NCI-H187 (cell line): ENCODE measurements at places on chromosomes 2 and 18.
A peak's percentile ranks its signal among the peaks of the same experiment; 100 is the strongest.

DNA sequence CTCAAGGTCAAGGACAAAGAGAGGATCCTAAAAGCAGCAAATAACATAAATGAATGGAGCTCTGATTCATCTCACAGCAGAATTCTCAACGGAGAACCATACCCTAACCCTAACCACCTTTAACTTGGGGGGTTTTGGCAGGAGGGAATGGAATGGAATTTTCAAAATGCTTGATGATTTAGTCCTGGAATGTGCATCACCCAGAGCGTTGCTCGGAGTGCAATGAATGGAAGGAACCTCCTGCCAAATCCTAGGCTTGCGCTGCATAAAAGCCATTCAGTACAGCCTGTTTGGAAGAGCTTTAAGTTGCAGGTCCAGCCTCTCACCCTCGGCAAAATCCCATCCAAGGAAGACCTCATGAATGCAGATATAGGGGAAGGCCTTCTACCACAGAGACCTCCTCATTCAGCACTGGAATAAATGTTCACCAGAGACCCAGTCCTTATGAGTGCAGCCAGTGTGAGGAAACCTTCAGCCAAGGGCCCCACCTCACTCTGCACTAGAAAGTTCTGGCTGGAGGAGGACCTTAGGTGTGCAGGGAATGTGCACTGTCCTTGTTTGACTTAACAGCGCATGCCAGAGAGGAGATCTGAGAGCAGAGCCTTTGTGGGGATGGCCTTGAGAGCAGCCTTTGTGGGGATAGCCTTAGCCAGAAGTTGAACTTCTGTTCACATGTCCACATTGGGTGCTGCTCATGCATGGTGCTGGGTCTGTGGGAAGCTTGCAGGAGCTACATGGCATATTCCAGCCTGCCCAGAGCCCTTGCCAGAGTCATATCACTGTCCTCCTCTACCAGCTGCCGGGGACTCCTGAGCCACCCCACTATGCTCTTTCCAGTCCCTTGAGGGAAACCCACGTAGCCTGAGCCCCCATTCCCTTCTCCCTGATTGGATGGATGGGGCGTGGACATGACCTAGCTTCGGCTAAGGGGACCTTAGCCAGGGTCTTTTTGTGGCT lies 30.5 kb downstream of the ASB1 start:
- no peak for DNase-seq

DNA sequence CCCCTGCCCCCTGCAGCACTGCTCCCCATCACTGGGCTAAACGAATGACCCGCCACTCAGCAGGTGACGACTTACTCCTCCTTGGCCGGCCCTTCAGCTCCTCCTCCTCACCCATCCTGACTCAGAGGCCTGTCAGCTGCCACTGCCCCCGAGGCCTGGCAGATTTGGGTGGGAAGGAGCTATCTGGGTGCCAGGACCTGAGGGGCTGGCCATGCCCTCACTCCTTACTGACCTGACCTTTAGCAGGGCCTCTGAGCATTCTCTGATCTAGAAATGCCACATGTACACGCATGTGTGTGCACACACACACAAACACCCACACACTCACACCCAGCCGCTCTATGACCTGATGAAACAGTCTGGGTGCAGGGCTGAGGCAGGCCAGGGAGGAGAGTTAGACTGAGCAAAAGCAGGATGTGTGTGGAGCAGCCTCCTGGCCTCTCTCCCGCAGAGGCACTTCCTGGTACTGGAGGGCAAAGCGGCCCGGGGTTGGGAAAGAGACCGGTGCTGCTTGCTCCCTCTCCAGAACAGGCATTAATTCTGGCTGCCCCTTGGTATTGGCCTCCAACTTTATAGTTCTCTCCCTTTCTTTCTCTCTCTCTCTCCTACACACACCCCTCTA lies 68.0 kb downstream of the ZFP36L2 start:
- no peak for DNase-seq

DNA sequence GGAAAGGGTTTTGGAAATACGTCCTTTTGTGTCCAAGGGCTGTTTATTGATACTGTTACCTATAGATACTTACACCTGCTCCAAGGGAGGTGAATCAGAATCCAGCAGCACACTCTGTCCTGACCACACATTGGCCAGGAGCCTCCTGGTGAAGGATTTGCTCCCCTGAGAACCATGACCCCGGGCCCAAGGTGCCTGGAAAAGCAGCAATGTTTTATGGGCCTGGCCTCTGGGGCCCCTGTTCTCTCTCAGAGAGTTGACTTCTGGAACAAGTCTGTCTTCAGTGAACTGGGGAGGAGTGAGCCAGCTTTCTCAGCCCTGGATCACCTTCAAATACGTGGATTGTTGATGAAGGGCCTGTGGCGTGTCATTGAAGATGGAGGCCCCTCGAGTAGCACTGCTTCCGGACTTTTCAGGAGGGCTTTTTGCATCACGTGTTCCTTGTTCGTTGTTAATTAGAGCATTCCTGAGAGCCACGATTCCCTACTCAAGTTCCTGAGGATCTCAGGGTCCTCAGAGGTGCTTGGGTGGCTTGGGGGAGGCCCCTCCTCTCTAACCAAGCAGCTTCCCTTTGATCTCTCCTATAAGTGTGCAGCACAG lies 78.5 kb upstream of the RPL31 start:
- no peak for DNase-seq

DNA sequence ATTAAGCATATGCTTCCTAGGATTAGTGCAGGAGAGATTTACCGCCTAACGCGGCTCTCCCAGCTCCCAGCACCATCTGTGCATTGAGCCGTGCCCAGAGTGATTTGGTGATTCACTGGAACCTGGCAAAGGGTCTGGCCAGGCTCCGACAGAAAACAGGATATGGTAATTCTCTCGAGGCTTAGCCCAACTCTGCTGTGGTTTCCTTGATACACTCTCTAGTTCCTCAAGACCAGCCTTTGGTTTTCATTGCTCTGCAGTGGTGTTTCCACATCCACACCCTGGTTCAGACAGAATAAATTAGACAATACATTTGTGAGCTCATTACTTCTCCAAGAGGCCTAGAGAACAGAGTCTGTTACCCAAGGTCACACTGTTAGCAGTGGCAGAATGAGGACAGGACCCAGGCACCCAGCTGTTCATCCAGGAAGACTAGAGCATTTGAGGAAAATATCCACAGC lies 23.0 kb upstream of the SMAD2 start:
- no peak for DNase-seq

- DNase-seq: no peak
Observed at GRCh38 chr2:76008001-76008702, 297.4 kb upstream of the GCFC2 start.

DNA sequence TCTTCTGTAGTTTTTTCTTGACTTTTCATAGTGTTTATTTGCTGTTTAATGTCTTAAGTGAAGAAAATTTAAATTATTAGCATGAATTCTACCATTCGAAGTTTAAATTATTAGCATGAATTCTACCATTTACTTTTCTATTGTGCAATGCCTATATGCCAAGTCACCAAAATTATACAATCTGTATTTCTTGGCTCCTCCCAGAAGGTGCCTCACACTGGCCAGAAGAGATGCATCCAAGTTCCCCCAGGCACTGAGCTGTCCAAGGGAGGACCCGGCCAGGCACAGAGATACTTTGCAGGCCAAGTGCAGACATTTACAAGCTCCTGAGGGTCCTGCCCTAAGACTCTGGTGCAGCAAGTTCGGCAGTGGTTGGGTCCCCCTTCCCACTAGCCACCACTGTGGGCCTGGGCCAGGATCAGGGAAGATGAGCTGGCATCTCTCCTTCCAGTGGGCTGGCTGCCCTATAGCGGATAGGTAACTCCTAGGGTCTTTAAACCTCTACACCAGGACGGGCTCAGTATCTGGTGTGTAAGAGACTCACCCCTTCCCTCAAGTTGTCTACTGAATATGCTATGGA lies 31.3 kb downstream of the TMEM247 start:
- no peak for DNase-seq

DNA sequence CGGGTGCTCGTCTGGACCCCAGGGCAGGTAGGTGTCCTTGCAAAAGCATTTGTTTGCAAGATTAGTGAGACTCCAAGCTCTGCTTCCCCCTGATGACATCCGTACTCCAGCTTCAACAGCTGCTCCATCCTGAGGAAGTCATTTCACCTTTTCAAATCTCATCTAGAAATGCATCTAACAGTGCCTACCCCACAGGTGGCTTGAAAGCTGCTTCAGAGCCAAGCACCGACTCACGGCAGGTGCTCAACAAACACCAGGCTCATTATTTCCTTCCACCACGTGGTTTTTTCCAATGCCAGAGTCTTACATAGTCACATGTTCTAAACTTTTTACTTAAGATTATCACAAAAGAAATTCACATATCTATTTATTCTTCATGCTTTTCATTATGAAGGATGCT lies 31.9 kb downstream of the CNGA3 start:
- DNase-seq: no peak

GRCh38 chr18:37483221-37483971 lies 82.2 kb downstream of the CELF4 start:
- no peak for DNase-seq

DNA sequence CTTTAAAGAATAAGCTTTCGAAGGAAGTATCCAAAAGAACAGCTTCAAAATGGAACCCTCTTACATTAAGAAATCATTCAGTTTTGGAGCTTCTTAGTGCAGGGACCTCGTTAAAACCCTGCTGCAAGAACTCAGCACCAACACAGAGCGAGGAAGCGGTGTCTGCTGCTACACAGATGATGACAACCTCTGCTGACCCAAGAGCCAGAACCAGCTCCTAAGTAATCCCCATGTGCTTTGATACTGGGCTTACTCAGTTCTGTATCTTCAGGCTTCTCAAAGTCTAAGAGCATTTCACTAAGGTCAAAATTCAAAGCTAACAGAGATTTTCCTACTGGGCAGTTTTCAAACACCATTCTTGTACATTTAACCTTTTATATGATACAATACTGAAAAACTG lies 194.6 kb downstream of the STK39 start:
- DNase-seq: no peak

- no peak for DNase-seq
Observed at GRCh38 chr2:204024503-204024902, 87.9 kb downstream of the ICOS start.

- no peak for DNase-seq
Observed at GRCh38 chr18:79904357-79905147, 46.9 kb downstream of the SLC66A2 start.

DNA sequence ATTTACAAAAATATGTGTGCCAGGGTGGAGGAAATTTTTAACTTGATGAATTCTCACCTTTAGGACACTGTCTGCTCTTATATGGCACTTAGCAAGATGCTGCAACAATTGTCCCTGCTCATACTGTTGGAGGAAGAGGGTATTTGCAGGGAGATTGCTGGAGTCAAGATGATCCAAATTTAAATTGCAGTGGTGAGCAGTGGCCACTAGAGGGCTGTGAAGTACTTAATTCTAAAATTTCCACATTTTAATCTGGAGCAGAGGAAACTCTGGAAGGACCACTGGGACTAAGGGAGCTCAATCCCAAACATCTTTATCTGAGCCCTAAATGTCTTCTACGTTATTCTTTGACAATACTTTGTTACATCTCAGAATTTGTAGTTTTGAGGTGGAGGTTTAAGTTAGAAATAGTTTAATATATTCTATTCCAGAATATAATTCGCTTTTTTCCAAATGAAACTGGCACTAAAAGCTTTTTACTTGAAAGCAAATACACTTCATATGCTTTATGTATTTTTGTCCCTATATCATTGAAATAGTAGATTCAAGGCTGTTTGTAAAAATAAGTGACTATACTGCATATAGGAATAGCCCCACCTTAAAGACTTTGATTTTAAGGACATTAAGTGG lies 33.0 kb upstream of the PTH2R start:
- DNase-seq: peak; percentile 1

DNA sequence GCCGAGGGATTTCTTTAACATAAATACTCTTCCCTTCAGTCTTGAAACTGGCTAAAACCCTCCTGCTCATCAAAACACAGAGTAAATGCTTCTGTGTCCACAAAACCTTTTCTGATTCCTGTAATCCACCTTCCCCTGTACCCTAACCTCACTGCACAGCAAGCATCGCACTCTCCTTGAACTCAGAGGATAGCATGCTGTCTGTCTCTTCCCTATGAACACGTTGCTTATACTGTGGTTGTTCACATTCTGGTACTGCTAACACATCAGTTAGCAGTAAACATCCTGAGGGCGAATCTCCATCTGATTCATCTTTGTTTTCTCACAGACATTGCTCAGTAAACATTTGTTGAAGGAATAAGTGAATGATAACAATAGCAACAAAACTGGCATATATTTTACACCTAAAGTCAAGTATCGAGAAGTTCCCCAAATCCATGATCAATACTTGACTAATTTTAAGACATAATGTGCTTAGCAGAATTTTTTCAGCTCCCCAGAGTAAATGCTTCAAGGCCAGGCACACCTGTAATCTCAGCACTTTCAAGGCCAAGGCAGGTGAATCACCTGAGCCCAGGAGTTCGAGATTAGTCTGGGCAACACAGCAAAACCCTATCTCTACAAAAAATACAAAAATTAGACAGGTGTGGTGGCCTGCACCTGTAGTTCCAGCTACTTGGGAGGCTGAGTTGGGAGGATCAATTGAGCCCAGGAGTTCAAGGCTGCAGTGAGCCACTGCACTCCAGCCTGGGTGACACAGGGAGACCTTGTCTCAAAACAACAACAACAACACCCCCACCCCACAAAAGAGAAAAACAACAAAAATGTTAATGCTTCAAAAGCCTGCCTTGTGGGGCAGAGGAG lies 45.6 kb upstream of the LPIN2 start:
- DNase-seq: no peak

DNA sequence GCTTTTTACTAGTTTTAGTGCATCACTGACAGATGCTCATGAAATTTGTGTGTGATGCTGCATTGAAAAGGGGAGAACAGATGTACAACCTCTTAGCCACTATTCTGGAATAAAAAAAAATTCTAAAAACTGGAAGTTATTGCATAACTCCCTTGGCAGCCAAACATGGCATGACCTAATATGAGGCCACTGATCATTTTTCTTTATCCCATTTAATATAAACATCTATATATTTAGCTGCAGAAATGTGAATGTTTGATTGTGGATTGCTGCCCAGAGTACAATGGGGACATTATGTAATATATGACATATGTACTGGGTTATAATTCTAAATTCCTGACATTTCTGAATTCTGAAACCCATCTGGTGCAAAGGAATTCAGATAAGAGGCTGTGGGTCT lies 86.5 kb downstream of the CDCA7 start:
- no peak for DNase-seq

GRCh38 chr18:72675394-72675793 lies 131.3 kb upstream of the CBLN2 start:
- DNase-seq: no peak

- no peak for DNase-seq
Observed at GRCh38 chr2:17830053-17831034, 14.1 kb downstream of the MSGN1 start.

DNA sequence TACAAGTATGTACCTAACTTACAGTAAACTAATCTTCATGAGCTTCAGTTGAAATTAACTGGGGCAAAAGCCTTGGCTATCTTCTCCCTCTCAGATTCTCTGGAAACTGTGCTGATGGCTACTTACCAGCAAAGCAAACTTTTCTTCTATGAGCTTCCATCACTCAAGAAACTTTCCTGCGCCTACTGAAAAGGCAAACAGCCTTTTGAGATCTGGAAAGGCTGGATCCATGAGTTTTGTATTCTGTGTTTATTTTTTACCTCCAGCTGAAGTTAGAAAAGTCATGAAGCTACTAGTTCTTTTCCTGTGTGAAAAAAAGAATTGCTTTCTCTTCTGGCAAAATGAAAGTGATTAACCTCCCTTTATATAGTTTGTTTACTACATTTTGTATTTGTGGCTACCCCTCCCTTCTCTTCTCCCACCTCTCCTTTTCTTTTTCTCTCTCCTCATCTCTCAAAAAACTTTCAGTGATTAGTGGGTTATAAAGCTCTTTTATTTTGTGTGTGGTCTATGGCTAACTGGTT lies 49.2 kb upstream of the RNF152 start:
- no peak for DNase-seq
